ENCODE measurements at places on chromosomes 3 and 15.

- no peak for DNase-seq
These were observed 5.6 kb upstream of the SRPRB start for GRCh38 chr3:133799794-133800585.

DNA sequence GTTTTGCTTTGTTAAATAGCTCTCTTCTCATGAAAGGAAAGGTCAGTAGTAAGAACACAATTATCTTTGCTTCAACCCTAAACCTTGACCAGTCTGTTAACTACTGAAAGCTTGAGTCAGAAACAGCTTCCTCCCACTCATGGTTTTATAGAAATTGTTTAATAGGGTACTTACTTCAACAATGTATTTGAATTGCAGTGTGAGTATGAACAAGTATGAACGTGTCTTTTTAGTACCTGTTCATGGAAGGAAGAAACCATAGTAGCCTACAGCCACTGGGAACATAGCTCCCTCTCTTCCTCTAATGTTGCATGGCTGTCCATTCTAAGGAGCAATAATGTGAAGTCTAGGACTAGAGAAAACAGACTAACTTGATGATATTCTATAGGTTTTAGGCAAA lies 311.0 kb downstream of the MCTP2 start:
- no peak for DNase-seq

DNA sequence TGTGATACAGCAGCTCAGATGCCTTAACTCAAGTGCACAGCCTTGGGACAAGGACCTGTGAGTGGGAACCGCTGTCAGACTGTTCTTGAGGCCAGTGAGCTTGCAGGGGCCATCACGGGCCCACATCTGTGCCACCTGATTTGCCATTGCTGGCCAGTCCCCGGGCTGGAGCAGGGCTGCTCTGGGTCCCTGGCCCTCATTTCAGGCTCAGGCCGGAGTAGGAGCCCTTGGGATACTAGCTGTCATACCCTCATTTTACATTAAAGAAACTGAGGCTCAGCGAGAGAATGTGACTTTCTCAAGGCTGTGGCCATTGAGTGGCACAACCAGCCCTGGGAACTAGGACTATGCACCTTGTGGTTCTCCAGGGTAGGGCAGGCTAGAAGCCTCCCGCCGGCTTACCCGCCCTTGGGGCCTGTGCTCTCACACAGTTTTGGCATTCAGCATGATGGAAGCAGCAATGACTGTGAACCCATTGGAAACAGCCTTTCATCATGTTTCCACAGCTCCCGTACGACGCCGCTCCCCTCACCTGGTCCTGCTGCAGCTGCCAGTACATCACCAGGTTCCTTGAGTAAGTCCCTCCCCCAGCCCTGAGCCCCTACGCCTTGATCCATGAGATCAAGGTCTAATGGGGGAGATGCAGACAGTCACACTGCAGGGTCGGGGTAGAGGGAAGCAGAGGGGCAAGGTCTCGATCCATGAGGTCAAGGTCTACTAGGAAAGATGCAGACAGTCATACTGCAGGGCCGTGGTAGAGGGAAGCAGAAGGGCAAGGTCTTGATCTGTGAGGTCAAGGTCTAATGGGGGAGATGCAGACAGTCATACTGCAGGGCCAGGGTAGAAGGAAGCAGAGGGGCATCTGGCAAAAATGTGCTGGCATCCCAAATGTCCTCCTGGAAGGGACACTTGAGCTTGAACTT lies 42.2 kb downstream of the GOLGA6L10 start:
- DNase-seq, result no peak

DNA sequence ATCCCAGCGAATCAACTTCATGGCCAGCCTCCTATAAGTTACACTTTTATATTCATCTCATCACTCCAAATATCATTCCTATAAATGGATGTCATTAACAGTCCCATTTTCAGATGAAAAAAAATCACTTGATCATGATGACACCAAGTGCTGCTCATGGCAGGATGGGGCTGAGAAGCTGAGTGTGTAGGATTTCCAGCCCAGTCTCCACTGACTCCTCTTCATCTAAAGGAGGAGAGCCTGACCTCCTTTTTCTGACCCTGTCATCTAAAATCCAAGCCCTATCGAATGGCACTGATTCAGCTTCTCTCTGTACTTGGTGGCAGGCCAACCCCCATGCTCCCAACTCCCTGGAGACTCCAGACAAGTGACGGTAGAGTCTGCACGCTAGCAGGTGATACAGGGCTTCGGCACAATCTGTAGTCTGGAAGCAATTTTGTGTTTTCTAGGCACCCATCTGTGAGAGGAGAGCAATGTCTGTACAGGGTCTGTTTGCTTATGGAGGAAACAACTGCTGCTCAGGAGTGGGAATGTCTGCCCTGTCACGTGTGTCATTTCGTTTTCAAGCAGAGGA lies 103.2 kb downstream of the EPHB1 start:
- DNase-seq, result no peak

DNA sequence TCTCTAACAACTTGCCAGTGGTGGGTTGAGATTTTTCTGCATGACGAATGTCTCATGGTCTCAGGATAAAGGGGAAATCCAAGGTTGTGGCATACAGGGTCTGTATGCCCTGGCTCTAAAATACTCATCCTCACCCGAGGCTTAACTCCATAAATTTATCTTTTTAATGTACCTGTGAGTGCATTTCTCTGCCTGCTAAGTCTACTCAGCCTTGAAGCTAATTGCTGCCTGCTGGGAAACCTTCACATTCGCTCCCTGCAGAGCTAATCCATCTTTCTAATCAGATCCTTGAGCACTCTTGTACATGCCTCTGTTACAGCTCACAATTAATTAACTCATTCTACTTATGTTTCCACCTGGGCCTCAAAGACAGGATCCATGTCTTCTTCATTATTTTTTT lies 93.8 kb downstream of the CMSS1 start:
- DNase-seq, result no peak

DNA sequence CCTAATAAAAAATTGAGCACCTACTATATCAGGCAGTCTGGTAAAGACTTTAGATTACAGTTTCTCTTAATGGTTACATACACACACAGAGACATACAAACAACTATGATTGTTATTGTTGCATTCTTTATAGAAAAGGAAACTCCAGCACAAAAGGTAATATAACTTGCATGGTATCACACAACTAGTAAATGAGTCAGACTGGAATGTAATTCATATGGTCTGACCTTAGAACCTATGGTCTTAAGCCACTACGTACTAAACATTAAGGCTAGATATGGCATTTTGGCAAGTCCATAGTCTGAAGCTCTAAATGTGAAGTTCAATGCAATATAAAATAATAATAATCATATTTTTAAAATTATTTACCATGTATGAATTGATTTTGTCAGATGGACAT lies 380.6 kb downstream of the LSAMP start:
- no peak for DNase-seq

GRCh38 chr3:138608322-138609135 lies at the start of gene FAIM:
Gene FAIM (plus strand): TSS chr3:138608771. CDS start chr3:138619727, 10,956 bp downstream.
- no peak for DNase-seq

- no peak for DNase-seq
These were observed 66.1 kb downstream of the EPHA3 start for GRCh38 chr3:89173546-89173945.

- DNase-seq, result no peak
These were observed 1.2 kb downstream of the GABRB3 start for GRCh38 chr15:26771578-26772153.

DNA sequence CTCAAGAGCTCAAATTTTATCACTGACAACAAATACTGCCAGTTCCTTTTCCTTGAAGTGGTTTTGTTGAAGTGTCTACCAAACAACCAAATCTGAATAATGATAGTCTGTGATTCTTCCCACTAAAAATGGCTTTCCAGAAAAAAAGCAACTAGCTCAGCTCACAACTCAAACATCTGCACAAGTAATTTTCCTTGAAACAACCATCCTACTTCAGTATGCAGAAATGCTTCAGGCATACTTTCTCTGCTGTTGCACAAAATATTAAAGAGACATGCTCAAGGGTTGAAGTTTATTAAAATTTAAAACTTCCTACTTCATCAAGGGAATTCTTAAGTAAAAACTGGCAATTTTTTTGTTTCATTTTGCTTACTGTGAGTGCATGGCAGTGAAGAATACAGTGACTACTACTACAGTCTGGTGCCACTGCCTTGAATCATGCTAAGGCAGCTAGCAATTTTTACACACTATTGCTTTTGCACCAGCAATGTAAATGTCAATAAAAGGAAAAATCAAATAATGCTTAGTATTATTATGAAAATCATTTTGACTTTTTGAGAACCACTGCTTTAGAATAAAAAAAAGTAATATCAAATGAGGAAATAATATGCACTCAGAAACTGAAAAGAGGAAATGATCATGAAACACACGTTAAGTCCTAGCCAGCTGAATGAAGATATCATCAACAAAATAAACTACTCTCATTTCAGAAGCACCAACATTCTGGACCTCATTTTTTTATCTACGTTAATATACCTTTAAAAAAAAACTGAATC lies 33.6 kb downstream of the VPS13C start:
- DNase-seq, result no peak

- no peak for DNase-seq
These were observed 497 bp downstream of the PARP16 start for GRCh38 chr15:65286069-65286703.

- no peak for DNase-seq
These were observed 10.9 kb upstream of the OXTR start for GRCh38 chr3:8780279-8780678.

GRCh38 chr15:38671675-38672254 lies 107.2 kb upstream of the RASGRP1 start:
- no peak for DNase-seq

DNA sequence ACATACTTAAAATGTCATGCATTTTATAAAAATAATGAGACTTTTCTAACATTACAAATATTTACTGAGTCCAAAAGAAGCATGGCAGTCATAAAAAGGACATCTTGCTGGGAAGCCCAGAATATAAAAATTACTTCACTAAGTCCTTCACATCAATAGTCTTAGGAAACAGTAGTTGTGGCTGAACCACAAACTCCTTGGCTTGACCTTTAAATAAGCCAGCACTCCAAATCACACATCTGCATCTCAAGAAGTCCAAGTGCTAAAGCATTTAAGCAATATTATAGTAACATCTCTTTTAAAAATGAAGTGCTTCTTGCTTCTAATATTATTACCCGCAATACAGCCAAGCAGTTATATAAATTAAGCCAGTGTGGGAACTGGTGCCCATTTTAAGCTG lies 8.8 kb downstream of the CCNL1 start:
- no peak for DNase-seq

GRCh38 chr3:150748684-150749047 lies 14.3 kb downstream of the SIAH2 start:
- no peak for DNase-seq

DNA sequence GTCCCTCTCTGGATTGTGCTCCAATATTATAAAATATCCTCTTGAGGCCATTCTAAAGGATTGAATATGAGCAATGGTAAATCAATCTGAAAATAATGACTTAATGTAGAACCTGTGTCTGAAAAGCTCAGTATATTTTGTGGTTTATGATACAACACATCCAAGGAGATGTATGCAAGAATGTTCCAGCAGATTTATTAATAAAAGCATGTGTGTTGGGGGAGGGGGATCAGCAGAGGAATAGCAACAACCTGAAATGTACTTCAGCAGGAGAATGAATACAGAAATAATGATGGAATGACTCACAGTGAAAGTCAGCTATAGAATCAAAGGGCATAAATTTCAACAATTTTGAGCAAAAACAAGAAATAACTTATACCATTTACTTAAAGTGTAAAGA lies 56.7 kb upstream of the NUDT16 start:
- DNase-seq, result no peak

- no peak for DNase-seq
These were observed 62.7 kb downstream of the TASOR start for GRCh38 chr3:56620371-56620770.

DNA sequence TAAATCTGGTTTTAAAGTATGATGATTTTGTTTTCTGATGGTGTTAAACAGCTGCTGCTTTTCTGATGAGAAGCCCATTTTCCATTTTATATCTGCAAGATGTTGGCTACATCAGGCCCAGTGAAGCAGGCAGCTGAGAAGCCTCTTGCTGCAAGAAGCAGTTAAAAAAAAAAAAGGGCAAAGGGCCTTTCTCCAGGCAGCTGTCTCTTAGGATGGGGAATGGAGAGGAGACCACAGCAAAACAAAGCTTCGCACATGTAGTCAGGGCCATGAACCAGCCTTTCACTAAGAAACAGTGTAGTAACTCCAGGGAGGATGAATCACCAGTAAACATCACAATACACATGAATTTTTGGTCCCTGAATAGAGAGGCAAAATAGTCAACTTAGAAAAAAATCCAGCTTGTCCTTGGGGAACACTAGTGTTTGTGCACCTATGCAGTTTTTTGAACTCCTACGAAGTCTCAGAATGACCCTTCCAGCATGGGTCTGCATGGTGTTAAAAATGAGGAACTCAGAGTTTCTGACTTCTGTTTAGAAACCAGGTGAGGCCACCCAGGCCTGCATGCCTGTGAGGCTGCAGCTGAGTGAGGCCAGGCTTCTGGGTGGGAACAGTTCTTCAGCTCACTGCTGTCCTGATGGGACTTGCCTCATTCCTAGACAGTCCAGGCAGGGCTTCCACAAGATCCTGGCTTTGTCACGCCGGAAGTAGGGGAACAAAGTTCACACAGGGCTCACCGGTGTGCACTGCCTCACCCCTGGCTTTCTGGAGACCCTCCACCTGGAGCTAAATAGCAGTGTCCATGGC lies 518.7 kb downstream of the MCTP2 start:
- no peak for DNase-seq

- no peak for DNase-seq
These were observed 380.5 kb upstream of the CFAP20DC start for GRCh38 chr3:59430341-59430740.

DNA sequence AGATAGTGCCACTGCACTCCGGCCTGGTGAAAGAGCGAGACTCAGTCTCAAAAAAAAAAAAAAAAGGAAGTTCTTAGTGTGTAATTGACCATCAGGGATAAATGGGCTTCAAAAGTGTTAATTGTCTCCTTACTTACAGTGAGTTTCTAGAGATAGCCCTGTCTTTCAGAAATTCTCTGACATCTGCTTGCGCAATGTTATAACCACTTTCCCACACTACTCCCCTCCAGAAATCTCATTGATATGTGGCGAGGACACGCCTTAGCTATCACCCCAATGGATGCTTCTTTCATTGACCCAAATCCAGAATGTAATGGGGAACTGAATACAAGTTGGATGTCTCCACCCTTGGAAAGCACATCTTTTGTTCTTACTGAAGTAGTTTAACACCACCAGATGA lies 70.9 kb downstream of the GMPS start:
- DNase-seq, result no peak

DNA sequence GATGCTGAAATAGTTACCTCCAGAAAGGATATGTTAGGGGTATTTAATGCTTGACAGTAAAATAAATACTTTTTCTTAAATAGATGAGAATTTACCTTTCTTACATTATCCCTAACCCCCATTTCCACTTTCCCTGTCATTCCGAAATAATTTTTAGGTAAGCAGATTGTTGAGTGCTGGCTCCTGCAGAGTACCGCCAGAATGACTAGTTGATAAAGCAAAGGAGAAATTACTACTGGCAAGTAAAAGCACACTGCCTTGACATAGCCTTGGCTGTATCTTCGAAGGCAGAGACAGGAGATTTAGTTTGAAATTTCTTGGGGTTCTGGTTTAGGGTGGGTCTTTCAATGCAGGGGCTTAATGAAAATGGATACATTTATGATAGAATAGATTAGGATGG lies 40.8 kb downstream of the LRRC49 start:
- no peak for DNase-seq

Data from iPS DF 6.9 (cell line).